ENCODE measurements at places on chromosomes 16 and 17. TPM values are rescaled to one million over a fixed set of nuclear protein-coding genes. Genes with fewer than 3 reads are reported as not detected.

Gene SOX8
- total RNA-seq = 0.14 TPM

Gene CBX4
- 62.2 TPM for total RNA-seq

Gene KRT12
- 0.43 TPM for total RNA-seq

Gene NOG
- 3.0 TPM for total RNA-seq

All from placental pericyte (primary cell).